ENCODE measurements at places on chromosomes 4 and X.

DNA sequence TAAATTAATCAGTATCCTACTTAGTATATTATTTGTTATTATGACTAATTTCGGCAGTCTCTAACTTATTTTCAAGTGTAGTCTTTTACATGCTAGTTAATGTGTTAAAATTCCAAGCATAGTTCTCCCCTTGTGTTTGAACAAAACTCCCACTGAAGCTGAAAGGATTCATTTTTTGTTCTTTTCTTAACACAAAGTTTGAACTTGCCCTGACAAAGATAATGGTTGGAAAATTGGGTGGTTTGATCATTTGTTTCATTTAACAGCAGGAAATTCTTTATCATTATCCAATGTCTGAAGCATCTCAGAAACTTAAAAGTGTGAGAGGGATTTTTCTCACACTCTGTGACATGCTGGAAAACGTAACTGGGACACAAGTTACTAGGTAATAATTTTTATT is 36.0 kb downstream of the INTU start:
- no peak for DNase-seq

DNA sequence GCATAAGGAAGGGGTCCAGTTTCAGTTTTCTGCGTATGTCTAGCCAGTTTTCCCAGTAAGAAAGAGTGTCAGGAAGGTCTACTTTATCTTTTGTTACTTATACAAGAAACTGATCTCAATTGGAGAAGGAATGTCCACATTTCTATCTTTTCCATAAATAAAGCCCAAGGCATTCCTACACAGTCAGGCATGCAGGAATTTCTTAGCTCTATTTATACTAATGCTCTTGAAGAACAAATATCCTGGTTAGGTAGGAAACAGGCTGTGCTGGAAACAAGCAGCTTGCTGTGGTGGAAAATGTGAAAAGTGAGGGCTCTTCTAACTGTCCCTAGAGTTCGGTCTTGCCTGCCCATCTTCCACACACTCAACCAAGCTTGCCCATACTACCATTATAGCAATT is 37.9 kb upstream of the PITX2 start:
- no peak for DNase-seq

DNA sequence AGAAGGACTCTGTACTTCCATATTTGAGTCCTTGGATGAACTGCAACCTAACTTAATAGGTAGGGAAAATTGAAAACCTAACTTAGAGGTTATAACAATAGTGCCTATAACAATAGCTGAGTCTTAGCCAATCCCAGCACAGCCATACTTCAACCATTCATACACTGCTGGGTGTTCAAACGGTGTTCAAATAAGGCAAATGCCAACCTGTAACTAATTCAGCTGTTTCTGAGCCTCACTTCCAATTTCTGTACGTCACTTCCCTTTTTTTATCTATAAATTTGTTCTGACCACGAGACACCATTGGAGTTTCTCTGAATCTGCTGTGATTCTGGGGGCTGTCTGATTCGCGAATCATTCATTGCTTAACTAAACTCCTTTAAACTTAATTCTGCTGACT is 9.6 kb upstream of the GRSF1 start:
- DNase-seq, result no peak

GRCh38 chrX:45952030-45952429 is 593.2 kb downstream of the ZNF674 start:
- no peak for DNase-seq

DNA sequence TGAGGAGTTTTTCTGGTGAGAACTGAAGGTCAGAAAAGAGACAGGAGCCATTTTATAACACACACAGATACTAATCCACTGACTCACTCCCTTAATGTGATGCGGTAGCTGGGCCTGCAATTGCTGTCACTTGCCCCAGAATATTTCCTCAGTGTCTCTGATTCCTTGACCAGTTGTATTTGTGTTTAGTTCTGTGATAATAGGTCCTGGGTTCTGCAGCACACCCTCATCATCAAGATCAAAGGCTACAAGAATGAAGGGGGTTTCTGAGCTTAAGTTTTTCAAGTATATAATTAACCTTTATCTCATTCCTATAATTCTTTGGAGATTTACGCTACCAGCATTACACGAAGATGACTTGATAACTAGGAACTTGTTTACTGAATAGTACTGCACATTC is 576.5 kb upstream of the CPXCR1 start:
- no peak for DNase-seq

GRCh38 chr4:15755321-15756155 is 22.6 kb upstream of the CD38 start:
- DNase-seq, result no peak

- DNase-seq, result no peak
Observed at GRCh38 chrX:24025741-24026403, 1.1 kb downstream of the KLHL15 start.

DNA sequence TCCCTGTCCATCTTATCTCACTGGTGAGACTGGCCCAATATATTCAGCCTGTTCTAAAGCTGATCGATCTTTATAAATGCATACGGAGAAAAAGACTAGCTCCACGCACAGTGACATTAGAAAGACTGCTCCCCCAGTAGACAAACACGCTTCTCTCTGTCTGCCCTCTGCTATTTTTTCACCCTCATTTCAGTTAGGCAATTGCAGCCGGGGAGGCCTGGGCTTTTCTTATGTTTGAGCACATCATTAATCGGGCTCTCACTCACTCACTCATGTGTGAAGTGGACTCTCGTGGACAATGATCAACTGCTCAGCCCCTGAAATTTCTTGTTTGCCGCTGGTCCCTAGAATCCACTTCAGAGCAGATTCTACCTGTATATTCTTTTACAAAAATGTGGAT is 824.7 kb upstream of the TENM3 start:
- no peak for DNase-seq

- no peak for DNase-seq
Observed at GRCh38 chrX:154121207-154121606, 22.8 kb upstream of the OPN1LW start.

DNA sequence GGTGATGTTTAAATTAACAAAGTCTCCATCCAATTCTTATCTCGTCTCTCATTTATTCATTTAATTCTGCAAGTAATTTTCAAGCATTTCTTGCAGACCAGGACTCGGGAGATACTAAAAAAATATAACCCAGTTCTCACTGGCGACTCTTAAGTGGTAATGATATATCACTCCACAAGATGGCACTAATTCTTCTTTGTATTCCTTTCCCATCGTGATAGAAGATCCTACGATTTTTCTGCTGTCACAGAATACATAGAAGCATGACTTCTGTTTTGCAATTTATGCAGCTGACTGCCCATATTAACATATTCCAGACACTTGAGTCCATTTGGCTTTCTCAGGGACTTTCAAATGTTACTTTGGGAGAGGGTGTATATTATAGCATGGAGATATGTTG is 64.0 kb upstream of the FGF13 start:
- DNase-seq, result no peak

DNA sequence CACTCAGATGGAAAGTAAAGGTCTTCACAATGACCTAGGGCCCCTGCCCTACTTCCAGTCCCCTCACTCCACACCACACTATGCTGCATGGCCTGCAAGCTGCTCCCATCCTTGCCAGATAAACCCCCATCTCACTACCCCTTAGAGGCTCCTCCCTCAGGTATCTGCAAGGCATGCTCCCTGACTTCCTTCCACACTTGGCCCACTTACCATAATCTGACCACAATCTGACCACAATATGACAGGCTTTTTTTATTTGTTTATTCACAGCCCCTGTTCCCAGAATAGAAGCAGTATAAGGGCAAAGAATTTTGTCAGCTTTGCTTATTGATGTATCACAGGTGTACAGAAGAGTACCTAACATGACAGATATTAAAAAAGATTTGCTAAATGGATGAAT is 124.7 kb downstream of the CAMK2D start:
- no peak for DNase-seq

DNA sequence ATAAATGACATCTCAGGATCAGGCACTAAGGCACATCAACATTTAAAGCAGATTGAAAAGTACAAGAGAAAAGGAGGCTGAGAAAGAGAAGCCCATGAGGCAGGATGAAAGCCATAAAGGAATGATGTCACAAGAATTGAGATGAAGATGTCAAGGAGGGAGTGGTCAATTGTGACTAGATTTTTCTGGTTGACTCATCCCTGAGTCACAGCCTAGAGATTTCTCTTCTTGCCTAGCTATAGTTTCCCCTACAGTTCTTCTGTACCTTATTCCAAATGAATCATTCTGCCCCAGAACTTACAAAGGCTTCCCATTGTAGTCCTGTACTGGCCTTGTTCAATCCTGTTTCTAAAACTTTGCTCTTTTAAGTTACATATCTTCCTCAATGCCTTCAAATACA is 3.4 kb upstream of the USP53 start:
- peak; percentile 83 for DNase-seq

- DNase-seq, result no peak
Observed at GRCh38 chr4:7428261-7429068, 6.3 kb downstream of the PSAPL1 start.

GRCh38 chrX:122770581-122770980 is 413.5 kb upstream of the GRIA3 start:
- DNase-seq, result no peak

GRCh38 chr4:124212815-124213630 is 499.5 kb downstream of the ANKRD50 start:
- DNase-seq, result no peak

- DNase-seq, result no peak
Observed at GRCh38 chr4:127007305-127007704, 625.5 kb upstream of the INTU start.

DNA sequence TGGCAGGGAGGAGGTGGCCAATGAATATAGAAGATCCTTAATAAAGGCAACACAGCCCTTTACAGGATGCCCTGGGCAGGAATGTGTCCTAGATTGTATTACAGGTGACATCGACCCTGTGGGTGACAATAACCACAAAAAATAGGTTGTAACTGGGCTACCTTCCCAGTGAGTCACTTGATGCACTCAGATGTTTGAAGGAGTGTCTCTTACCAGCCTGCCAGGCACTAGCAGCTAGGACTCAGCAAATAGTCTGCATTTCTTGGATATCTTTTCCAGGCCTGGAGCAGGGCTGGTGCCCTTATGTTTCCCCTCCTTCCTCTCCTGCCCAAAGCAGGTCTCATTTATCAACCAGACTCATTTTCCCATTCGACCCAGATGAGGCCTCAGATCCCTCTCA is 50.9 kb upstream of the TMEM164 start:
- DNase-seq, result no peak

DNA sequence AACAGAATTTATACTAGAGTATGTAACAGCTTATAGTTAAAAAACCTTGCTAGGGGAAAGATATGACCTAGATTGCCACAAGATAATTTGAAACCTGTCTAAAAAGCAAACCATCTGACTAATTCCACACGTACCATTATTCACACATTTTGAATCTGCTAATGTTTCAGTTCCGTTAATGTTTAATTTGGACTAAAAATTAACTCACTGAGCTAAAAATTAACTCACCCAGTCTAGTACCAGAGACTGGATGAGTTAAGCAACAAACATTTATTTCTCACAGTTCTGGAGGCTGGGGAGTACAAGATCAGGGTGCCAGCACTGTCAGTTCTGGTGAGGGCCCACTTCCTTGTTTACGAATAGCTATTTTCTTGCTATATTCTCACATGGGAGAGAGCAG is 231.5 kb upstream of the DIAPH2 start:
- DNase-seq, result no peak

DNA sequence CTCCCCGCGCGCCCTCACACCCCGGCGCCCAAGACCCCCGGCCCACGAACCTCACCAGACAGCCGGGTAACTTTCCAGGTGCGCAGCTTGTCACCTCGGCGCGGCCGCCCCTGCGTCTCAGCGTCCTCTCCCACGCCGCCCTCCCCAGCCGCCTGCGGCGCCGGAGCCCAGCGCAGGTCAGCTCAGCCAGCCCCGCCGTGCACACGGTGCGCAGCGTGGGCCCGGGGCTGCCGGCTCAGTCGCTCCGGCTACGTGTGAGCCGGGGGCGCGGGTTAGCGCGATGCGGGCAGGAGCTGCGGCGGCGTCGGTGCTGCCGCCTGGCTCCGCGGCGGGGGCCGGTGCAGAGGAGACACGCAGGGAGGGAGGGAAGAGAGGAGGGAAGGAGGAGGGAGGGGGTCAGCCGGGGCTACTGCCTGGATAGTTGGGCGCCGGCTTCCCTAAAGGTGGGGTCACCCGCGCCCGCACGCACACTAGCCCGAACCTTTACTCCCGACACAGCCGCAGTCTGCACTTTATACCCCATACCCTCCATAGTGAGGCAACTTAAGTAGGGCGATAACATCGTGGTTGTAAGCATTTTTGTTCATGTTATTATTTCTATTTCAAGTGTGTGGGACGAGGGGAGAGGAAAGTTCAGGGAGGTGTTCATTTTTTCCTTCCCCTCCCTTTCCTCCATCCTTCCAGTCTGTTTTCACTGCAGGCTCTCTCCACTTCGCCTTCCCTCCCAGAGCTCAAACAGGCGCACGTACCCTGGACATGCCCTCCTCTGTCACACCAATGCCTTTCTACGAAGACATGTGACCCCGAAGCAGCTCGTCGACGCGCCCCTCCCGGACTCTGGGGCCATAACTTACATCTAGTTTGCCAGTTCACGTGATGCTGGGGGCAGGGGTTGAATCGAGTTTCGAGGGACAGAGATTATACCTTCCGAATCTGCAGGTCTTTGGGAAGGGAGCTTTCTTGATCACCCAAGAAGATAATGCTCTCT is at the start of gene PRKG2:
TSS of gene PRKG2 (minus strand) at position 342 of the 988 bp plus-strand sequence. CDS start 10,175 bp downstream, outside the sequence.
- no peak for DNase-seq

DNA sequence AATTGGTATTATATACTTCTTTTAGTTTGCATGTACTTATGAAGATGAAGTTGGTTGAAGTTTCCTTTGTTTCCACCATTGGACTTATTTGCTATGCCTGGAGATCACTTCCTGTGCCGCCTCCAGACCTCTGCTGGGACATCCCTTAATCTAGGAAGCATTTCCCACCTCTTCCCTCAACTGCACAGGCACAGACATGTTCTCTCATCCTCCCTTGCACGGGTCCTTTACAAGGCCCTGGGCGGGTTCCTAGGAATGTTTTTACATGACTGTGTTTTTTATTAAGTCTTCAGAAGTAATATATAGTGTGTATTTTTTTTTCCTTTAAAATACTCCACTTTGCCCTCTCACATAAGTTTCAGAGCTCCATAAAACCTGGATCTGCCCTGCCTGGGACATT is 51.0 kb downstream of the TMEM131L start:
- DNase-seq, result no peak

DNA sequence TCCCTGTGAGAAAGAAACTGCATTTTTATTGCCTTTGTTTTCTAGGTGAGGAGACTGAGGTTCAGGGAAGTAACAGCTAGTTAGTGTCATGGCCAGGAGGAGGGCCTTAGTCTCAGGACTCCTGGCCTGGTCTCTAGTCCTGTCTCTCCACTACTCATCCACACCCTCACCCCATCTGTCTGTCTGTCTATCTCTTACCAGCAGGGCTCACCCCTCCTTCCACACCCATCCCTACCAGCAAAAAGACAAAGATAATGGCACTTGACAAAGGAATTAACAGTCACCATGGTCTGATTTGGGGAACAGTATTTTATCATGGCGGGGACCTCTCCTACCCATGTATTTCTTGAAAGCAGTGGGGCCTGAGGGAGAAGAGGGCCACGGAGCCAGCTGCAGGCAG is 125.8 kb downstream of the REPS2 start:
- no peak for DNase-seq
